Stimulated activated naive CD8-positive, alpha-beta T cell treated with anti-CD3 and anti-CD28 coated beads, Interleukin-15, amount 100 ng/mL, for 72 hours (primary cell): ENCODE measurements at places on chromosomes 2 and 18.

- no peak for DNase-seq
These were observed 159.2 kb upstream of the ID2 start for GRCh38 chr2:8522687-8523086.

DNA sequence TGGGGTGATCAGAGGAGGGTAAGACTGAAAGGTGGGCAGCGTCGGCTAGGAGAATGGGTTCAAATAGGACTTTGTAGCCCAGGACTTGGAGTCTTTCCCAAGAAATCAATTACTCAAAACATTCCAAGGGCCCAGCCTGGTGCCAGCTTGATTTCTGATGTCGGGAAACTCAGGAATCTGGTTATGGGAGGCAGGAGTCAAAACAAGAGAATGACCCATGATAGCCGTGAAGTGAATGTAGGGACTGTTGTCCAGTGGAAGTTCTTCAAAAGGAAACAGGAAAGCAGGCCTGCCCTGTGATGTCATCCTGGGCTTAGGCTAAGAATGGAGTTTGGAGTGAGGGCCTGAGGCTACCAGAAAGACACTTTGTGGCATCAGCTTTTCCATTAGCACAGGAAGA lies 67.4 kb upstream of the SLC14A2 start:
- no peak for DNase-seq

GRCh38 chr2:176096243-176096985 lies 3.2 kb upstream of the HOXD12 start:
- no peak for DNase-seq

GRCh38 chr2:233456934-233457333 lies 102.6 kb downstream of the DGKD start:
- DNase-seq = no peak

DNA sequence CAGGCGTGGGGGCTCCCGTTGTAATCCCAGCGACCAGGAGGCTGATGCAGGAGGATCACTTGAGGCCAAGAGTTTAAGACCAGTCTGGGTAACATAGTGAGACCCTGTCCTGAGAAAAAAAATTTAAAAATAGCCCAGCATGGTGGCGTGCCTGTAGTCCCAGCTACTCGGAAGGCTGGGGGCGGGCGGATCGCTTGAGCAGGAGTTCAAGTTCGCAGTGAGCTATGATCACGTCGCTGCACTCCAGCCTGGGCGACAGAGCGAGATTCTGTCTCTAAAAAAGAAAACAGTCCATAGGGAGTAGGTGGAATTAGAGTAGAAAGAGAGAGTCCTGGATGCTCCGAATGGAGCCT lies 325 bp upstream of the TTLL4 start:
- DNase-seq = no peak

GRCh38 chr18:449374-449773 lies 51.1 kb downstream of the COLEC12 start:
- DNase-seq = no peak

GRCh38 chr2:234457421-234457820 lies 39.5 kb downstream of the ARL4C start:
- DNase-seq = no peak

DNA sequence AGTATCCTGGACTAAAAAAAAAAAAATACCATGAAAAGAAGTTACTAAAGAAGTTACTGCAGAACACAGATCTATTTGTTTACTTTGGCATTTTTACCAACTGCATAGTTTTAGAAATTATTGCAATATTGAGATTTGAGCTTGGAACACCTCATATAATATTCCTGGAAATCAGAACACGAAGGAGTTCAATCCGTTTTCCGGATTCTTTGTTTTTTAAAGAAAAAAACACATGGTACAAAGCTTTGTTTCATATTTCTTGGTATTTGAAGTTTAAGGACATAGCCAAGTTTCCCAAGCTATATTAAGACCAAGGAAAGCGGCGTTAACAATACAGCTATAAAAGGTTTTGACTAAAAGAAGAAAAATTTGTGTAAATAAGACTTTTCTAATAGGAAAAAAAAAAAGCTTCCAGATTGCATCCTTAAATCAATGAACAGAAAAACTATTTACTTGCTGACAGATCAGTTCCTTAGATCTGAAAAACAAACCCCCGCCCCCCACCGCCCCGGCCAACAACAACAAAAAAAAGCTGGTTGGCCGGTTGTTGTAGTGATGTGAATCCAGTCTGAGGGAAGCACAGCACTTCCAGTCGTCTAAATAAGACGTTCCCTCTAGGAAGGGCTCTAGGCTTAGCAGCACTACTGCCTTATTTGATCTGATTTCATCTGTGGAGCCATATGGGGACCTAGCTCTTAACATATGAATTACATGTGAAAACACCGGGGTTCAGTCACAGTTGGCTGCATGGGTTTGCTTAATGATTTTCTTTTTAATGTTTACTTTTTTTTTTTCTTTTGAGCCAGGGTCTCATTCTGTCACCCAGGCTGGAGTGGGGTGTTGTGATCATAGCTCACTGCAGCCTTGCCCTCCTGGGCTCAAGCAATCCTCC lies 2.5 kb upstream of the RHOB start:
- DNase-seq = no peak

- no peak for DNase-seq
These were observed 477.0 kb downstream of the RNF144A start for GRCh38 chr2:7394195-7394594.

DNA sequence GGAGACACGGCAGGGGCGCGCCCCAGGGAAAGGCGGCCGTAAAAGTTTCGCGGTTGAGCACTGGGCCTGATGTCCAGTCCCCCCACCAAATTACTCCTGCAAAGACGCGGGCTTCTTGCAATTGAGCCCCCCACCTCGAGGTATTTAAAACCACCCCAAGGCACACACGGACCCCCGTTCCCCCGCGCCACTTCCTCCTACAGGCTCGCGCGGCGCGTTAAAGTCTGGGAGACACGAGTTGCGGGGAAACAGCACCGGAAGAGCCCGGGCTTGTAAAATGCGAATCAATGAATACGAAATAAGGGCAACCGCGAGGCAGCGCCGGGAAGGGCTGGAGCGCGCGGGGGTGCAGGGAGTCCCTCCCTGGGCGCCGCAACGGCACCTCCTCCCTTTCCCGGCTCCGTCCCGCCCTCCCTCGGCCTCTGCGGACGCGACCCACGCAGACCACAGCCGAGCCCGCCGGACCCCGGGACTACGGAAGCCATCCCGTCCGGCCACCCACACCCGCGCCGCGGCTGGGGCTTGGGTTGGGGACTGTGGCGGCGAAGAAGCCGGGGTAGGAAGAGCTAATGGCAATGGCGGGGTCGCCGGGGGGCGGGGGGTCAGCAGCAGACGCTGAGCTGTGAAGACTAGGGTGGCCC lies 918 bp upstream of the NETO1 start:
- no peak for DNase-seq

DNA sequence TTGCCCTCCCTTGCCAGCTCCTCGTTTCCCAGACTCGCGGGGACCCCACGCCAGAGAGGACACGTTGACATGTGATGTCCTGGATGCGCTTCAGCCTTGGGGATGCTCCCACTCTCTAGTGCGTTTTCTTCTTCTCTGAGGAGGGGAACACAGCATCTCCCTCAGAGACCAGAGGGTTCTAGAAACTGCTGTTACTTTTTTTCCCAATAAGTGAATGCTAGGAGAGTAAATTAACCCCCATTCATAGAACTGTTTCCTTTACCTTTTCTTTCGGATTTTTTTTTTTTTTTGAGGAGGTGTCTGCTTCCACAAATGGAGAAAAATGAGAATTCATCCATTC lies 370 bp upstream of the EFEMP1 start:
- DNase-seq = no peak

- no peak for DNase-seq
These were observed 37.4 kb upstream of the PPP1R1C start for GRCh38 chr2:181948227-181948626.

DNA sequence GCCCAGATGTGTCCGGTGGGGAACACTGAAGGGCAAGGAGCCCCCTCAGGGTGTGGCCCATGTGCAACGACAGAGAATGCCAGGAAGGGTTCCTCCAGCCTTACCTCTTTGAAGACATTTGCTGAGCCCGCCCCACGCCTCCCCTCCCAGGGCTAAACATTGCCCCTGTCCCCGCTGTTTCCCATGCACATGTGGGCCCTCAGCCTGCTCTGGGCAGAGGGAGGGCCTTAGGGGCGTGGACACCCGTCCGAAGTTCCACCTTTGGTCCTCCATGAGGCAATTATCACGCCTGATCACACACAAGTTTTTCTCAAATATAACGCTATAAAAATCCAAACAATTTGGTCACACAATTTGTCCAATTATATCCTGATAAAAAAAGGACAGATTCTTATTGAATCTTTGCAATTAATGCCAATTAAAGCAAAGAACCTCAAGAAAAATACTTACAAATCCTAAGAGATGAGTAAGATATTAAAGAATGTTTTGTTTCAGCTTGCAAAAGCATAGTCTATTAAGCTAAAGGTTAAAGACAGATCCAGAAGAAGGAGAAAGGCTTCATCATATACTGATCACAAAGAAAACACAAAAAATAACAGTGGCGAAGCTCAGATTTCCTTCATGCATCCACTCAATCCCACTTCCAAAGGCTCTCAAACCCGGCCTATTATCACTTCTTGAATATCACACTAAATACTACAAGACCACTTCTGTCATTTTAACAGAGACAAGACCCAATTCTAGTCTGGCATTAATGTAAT lies 55.2 kb upstream of the LDLRAD4 start:
- no peak for DNase-seq

GRCh38 chr18:25814841-25815458 lies 275.5 kb downstream of the SS18 start:
- no peak for DNase-seq

DNA sequence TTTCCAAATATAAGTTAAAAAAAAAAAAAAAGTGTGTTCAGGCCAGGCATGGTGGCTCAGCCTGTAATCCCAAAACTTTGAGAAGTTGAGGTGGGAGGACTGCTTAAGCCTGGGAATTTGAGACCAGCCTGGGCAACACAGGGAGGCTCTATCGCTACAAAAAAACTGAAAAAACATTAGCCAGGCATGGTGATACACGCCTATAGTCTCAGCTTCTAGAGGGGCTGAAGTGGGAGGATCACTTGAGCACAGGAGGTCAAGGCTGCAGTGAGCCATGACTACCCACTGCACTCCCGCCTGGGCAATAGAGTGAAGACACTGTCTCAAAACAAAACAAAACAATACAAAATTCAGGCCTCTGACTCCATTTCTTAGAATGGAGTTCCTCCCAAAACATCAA lies 9.2 kb downstream of the USP37 start:
- DNase-seq = no peak

DNA sequence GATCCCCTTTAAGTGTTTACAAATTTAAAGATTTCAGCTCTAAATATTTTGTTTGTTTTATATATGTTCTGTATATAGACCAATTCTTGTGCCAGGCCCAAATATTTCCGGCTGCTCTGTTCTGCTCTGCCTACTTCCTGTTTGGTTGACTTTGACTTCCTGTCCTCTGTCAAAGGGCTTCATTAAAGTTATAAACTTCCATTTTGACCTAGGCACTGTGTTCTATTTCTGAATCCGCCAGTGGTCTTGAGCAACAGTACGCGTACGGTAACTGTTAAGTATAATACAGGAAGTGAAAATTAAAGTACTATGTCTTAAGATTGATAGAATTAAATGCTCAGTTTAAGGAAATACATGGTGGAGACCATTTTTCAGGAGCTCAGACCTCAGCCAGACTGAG lies 13.5 kb upstream of the REL start:
- DNase-seq = no peak

DNA sequence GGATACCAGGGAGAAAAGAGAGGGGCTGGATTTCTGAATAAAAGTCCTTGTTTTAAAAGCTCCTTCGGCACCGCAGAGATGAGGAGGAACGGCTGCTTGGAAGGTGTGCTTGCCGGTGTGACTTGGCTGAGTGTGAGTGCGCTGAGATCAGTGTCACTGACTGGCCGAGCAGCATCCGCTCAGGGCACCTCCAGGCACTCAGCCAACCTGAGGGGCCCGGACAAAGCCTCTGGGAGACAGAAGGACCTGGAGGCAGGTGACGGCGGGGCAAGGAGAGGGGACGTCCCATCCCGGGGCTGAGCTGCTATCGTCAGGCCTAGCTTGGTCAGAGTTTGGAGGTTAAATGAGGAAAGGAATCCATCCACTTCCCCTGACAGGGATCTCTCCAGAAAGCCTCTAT lies 16.8 kb upstream of the ALLC start:
- DNase-seq = no peak

DNA sequence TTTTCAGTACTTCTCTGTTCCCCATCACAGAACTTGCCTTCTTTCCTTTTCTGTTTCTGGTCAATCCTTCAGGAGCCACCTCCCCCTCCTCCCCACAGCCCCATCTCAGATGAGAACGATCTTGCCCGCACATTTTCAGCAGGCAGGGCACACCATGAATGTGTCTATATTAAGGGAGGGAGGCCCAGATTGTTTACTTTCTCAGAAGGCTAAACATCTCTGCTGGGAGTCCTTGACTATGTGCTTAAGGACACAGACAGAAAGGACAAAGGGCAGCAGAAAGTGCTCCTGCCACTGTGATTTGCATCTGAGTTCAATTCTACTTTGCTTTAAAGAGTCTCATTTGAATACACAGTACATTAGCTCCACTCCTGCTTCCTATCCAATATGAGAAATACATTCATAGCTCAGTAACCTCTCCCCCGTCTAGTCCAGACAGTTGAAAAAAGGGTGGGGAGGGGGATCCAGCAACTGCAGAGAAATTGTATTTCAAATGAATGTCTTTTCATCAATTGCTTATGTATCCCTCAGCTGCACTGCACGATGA lies 175.0 kb upstream of the PARD3B start:
- no peak for DNase-seq

DNA sequence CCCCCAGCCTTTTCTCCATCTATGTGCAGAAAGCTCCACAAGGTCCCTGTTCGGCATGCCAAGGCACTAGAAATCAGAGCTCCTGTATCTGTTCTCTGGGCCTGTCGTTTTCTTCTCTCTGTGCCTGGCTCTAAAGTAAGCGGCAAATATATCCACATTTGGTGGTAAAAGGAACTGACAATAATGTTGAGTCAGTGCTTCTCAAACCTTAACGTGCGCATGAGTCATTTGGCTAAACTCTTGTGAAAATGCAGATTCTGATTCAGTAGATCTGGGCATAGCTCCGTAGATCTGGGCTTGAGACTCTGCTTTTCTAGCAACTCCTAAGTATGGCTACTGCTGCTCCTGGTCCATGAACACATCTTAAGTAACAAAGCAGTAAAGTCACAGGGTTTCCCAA lies 16.5 kb upstream of the ACSL3 start:
- no peak for DNase-seq

DNA sequence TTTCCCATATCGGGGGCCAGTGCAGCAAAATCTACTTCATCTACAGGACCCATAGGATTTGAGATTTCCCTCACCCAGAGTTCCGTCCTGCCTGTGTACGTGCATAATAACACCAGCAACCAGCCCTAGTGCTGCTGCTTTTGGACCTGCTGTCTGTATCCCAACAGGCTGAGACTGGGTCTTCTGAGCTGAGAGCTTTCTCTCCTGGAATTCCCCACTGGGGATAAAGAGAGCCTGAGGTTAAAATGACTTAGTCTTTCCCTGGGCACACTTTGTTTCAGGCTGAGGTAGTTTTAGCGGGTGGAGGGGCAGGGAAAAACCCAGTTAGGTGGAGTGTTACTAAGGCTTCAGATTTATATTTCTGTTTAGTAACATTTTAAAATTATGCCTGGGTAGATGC lies 62.5 kb downstream of the SERTAD2 start:
- peak; percentile 21 for DNase-seq

- no peak for DNase-seq
These were observed 326.2 kb downstream of the SETBP1 start for GRCh38 chr18:45006934-45007333.
